ENCODE measurements at places on chromosomes 16 and 17.
A peak's percentile ranks its signal among the peaks of the same experiment; 100 is the strongest.

- DNase-seq = no peak
These were observed 20.4 kb downstream of the NFATC3 start for GRCh38 chr16:68105611-68106010.

DNA sequence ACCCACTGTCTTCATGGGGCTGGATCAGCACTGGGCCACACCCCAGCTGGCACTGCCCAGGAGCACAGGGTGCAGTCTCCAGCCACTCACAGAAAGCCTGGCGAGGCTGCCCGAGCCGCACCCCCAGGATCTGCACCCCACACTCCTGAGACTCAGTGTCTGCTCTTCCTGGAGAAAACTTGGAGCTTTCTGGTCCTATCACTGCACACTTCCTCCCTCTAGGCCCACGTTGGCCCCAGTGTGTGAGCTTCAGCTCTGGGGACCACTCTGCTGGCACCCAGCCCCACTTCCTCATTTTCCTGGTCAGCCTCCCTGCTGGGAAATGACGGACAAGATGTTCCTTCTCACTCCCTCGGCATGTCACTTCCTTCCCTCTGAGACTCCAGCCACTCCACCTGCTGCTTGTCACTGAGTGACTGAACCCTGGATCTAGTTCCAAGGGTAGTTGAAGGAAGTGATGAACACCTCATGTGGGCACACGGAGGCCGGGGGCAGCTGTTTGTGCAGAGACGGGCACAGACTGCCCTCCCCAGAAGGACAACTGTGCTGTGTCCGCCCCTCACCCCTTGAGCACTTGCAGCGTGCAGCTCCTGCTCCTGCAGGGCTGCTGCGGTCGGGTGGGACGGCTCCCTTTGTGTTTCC, 29.0 kb downstream of the ZC3H18 start:
- DNase-seq = no peak

- DNase-seq = no peak
These were observed 20.7 kb upstream of the PLCG2 start for GRCh38 chr16:81758376-81758775.

- no peak for DNase-seq
These were observed 1.7 kb downstream of the TTC19 start for GRCh38 chr17:16001226-16001897.

DNA sequence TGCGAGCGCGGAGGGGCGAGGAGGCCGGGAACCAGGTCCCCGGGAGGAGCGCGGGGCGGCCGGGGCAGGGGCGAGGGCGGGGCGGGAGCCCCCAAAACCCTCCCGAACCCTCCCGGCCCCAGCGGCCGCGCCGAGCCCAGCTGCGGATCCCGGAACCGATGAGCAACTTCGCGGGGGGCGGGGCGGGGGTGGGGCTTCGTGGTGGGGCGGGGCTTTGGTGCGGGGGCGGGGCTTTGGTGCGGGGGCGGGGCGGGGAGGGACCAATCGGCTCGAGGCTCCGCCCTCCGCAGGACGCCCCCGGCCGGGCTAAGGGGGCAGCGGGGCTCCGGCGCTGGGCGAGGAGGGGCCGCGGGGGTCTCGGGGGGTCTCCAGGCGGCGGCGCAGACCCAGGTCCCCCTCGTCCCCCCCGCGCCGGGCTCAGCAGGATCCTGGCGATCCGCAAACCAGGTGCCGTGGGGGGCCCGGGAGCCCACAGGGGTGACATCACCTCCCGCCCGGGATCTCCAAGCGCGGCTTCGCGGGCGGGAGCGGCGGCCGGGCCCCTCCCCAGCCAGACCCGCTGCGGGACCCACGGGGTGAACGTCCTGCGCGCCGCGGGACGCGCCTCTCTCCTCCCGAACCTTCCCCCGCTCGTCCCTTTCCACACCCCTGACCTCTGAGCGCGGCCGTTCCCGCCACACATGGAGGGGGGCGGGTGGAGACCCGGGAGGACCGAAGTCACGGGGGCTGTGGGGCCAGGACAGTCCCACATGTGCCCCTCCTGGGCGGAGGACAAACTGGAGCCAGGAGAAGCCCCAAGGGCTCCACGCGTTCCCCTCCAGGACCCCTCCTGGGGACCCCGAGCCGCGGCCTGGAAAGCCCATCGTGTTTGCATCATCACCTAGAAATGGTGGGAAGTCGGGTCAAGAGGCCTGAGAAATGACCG, at the start of gene ABR:
Gene ABR (minus strand): TSS at position 164 of the 925 bp plus-strand sequence. CDS start 254 bp downstream, outside the sequence.
- DNase-seq = no peak

DNA sequence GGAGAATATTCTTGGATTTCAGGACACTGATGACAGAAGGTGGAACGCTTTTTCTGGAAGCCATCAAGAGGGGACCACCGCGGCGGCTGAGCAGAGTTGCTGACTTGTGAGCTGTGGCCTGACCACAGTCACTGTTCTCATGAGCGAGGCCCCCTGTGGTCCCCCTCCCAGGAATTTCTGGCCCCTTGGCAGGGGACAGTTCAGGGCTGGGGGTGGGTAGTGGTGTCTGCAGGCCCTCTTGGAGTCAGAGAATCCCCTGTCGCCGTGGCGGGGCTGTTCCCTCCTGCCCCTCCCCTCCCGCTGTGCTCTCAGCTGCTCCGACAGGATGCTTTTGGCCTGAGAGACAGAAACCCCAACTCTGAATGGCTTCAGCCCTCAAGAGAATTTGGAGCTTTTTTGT, 292.0 kb downstream of the SEC14L1 start:
- no peak for DNase-seq

DNA sequence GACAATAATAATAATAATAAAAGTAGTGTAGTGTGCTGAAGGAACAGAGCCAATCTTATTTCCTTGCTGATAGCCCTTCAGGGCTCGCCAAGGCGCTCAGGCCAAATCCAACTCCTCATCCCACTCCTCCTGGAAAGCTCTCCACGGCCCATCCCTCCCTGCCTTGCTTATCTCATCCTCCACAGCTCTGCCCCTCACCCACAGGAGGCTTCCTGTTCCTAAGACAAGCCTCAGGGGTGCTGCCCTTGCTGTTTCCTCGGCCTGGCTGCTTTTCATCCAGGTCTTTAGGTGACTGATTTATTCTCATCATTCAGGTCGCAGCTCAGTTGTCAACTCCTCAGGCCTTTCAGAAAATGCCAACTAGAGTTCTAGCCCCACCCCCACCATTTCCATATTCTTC, 11.2 kb downstream of the GTF3C1 start:
- DNase-seq = no peak

GRCh38 chr17:81648013-81648706, 8.2 kb downstream of the PDE6G start:
- no peak for DNase-seq

GRCh38 chr17:36752096-36752888, 150.9 kb downstream of the MRM1 start:
- DNase-seq = no peak

- DNase-seq = no peak
These were observed 393.8 kb upstream of the KIF2B start for GRCh38 chr17:53428913-53429312.

- DNase-seq = no peak
These were observed 18.2 kb upstream of the ABCA10 start for GRCh38 chr17:69246726-69247375.

DNA sequence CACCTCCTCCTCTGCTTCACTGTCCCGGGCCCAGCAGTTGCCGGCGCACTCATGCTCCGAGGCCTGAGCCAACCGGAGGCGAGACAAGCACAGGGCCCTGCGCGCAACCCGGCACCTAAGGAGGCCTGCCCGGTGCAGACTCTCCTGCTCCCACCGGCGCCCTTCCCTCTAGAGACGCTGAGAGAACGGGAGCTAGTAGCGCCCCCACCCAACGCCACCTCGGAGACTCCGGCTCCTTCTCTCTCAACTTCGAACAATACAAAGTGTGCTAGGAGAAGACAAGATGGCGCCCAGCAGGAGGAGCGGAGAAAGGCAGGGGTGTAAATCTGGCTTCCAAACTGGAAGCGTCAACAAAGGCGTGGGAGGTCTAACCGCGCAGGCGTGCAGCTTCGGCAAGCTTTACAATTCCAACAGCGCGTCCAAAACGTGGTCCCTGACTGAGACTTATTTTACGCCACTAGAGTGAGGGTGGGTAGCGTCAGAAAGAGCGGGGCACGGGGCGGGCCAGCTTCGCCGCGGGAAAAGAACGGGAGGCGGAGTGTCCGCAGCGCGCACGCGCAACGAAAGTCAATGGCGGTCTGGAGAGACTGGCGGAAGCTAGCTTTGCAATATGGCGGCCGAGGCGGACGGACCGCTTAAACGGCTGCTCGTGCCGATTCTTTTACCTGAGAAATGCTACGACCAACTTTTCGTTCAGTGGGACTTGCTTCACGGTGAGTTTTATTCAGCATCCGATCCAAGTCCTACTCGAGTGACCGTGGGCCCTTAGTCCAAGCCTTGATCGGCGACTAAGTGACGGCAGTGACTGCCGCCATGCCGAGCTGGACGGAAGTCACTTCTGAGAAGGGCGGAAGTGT, at the start of gene MPDU1:
Gene MPDU1 (plus strand): TSS at position 600 of the 857 bp plus-strand sequence. CDS start 11 bp downstream, at position 611.
- DNase-seq = peak; percentile 87

Data from NCI-H1417 treated with DMSO at 0.1 percent for 48 hours (cell line).